Activated naive CD4-positive, alpha-beta T cell treated with anti-CD3 and anti-CD28 coated beads for 36 hours (primary cell): ENCODE measurements at places on chromosomes 7 and 10. TPM values are rescaled to one million over a fixed set of nuclear protein-coding genes. Genes with fewer than 3 reads are reported as not detected.
A peak's percentile ranks its signal among the peaks of the same experiment; 100 is the strongest.

The NPY gene
- total RNA-seq: not detected

The ATRNL1 gene
- total RNA-seq: not detected

The ZNF786 gene
- total RNA-seq: 2.1 TPM

The ATOH7 gene
- not detected for total RNA-seq

The NXPH1 gene
- total RNA-seq: not detected

The SEMA3C gene
- not detected for total RNA-seq

The GIMAP8 gene
- 9.1 TPM for total RNA-seq

The RSU1 gene
- 45.1 TPM for total RNA-seq

The ZPBP gene
- not detected for total RNA-seq

The CYP26C1 gene
- total RNA-seq: not detected

The AOC1 gene
- not detected for total RNA-seq

The CD36 gene
- total RNA-seq: not detected

The TMEM270 gene
- not detected for total RNA-seq

The IRF5 gene
- total RNA-seq: 1.4 TPM

GRCh38 chr7:156609010-156609877 is 31.3 kb upstream of the RNF32 start:
- no peak overlapping the region for H3K27ac ChIP-seq
- no peaks in the 10 kb centered on the region for H3K36me3 ChIP-seq
- no peak overlapping the region for H3K4me3 ChIP-seq

DNA sequence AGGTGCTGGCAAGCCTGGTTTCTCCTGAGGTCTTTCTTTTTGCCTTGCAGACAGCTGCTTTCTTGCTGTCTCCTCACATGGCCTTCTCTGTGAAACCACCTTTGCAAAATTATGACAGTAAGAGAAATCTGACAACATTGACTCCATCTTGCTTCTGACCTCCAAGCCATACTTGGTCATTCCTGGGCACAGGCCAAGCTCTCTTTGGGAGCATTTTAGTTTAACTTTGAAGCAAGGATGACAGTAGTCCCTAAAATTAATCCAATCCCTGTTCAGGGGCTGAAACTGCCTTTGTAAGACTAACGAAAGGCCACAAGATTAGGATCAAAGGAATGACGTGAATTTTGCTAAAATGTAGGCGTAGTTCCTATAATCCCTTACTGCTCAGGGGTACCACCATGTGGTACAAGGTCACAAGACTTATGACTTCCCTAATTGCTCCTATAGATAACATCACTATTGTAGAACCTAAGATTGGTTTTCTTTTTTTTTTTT is 25.1 kb upstream of the NRBF2 start:
- no peaks in the 10 kb centered on the region for H3K36me3 ChIP-seq
- H3K4me1 ChIP-seq: no peaks in the 10 kb centered on the region
- no peak overlapping the region for H3K4me3 ChIP-seq

DNA sequence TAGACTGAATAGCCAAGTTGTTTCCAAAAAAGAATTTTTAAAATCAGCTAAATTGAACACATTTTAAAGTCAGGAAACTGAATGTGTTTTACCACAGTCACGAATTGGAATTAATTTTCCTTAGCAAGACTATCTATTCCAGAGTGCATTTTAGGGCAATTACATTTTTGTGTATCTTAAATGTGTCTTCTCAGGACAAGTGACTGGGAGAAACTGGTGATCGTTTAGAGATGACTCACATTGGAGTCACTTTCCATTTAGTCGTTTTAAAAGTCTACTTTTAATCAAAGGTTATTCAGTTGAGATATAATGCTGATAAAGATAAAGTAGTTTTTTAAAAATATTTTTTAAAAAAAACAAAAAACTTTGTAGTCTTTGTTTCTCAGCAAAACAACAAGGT is 191.7 kb upstream of the SLC26A5 start:
- H3K36me3 ChIP-seq: no peaks in the 10 kb centered on the region
- no peak overlapping the region for H3K4me3 ChIP-seq
- no peak for DNase-seq

- H3K27me3 ChIP-seq: peaks cover 14% of the 10 kb centered on the region
- DNase-seq: no peak
- no peaks in the 10 kb centered on the region for H3K36me3 ChIP-seq
- H3K4me3 ChIP-seq: no peak overlapping the region
- peaks cover 3% of the 10 kb centered on the region for H3K4me1 ChIP-seq
These were observed 4.0 kb downstream of the MUC17 start for GRCh38 chr7:101023839-101024238.

DNA sequence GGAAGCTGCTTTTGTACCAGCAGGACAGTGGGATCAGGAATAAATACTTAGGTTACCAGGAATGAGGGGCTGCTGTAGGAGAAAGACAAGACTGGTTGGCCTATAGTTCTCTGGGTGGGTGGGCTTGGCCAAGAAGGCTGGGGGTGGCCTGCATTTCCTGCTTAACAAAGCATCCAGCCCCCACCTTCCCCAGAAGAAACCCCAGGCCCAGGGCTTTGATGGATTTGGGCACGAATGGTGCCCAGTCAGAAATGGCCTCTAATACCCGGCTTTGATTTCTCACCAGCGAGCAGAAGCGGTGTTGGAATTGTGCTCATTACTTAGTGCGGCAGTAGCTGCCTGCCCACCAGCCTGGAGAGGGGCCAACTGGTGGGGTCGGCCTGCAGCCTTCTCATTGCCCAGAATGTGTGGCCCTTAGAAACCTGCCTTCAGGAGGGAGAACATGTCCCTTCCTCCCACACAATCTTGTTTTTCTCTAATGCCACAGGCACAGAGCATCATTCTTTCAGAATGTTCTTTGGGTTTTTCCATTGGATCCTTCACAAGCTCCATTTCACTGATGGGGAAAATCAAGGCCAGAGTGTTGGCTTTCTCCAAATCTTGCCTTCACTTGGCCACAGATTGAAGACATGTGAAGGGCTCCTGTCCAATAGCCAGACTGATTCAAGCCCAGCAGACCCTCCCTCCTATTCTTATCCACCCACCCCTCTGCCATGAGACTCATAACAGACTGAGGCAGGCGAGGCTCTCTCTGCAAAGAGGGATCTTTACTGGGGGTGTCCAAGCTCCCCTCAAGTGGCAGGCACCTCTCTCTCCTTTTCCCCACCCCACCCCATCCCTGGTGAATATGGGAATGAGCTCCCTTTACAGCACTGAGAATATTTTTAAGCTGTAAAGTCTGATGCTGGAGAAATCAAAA is 2.5 kb downstream of the UNC5B start:
- no peak for DNase-seq
- H3K27me3 ChIP-seq: peaks cover 65% of the 10 kb centered on the region
- peaks cover 12% of the 10 kb centered on the region for H3K4me1 ChIP-seq
- no peak overlapping the region for H3K27ac ChIP-seq

DNA sequence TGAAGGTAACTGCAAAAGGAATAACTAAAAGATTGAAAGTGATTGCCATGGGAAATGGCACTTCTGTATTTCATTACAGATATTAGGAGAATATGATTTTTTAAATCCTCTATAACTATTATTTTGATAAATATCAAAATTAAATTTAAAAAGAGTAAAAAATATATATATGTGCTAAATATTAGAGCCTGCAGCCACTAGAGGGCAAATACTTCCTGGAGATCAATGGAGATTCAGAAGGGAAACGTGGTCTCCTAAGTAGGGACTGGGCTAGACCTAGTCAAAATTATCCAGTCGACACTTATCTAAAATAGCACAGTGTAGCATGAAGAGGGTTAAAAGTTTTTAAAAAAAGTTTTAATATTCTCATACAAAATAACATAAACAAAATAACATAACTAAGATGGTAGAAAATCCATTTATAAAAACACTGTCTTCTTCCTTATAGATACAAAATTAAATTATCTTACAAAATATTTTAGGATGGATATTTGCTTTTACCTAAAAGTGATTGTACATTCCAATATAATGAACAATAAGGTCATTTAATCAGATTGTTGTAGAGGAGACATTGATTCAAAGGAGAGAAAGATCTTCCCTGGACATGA is 434.3 kb downstream of the MDFIC start:
- no peak overlapping the region for H3K4me3 ChIP-seq
- H3K27ac ChIP-seq: no peak overlapping the region
- no peak for DNase-seq
- peaks cover 2% of the 10 kb centered on the region for H3K4me1 ChIP-seq

DNA sequence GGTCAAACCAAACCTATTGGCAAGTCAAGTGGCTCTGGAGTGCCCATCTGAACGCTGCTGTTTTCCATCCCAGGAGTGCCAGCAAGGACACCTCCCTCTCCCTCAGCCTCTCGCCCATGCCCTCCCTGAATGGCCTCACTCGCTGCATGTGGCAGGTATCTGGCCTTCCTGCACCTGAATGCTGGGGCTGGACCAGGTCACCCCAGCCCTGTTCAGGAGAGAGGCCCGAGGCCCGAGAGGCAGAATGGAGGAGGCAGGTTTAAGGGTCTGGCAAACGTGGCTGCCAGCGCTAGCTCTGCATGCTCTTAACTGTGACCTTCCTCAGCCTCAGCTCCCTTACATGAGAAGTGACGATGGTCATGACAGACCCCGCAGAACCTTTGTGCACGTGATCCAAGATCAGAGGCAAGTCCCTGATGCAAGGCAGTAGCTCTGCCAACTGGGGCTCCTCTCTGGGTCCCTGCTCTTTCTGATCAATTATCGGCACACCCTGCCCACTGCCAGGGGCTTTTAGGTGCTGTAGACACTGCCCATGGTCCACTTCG is 295.7 kb upstream of the ZMIZ1 start:
- no peaks in the 10 kb centered on the region for H3K4me1 ChIP-seq
- H3K27ac ChIP-seq: no peak overlapping the region
- DNase-seq: no peak

GRCh38 chr10:48803801-48804584 is 119.3 kb downstream of the WDFY4 start:
- DNase-seq: no peak
- H3K36me3 ChIP-seq: peaks cover 5% of the 10 kb centered on the region
- H3K4me1 ChIP-seq: peaks cover 77% of the 10 kb centered on the region
- H3K27ac ChIP-seq: no peak overlapping the region

DNA sequence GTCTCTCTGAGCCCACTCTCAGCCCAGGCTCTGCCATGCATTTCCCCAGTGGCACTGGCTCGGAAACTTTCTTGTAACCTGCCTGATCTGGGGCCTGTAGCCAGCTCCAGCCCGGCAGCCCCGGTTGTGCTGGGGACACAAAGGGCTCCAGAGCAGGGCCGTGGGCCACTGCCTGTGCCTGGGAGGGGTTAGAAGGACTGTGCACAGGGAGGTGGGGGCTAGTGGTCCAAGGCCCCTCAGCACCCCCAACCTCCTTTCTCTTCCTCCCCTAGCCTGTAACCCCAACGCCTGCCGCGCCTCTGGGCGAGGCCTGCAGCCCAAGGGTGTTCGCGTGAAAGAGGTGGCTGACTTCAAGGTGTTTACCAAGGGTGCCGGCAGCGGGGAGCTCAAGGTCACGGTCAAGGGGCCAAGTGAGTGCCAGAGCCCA is 9.6 kb downstream of the FLNC start:
- no peak for DNase-seq
- no peaks in the 10 kb centered on the region for H3K27me3 ChIP-seq
- H3K4me1 ChIP-seq: peaks cover 3% of the 10 kb centered on the region
- H3K27ac ChIP-seq: no peak overlapping the region
- H3K4me3 ChIP-seq: no peak overlapping the region
- no peaks in the 10 kb centered on the region for H3K36me3 ChIP-seq

DNA sequence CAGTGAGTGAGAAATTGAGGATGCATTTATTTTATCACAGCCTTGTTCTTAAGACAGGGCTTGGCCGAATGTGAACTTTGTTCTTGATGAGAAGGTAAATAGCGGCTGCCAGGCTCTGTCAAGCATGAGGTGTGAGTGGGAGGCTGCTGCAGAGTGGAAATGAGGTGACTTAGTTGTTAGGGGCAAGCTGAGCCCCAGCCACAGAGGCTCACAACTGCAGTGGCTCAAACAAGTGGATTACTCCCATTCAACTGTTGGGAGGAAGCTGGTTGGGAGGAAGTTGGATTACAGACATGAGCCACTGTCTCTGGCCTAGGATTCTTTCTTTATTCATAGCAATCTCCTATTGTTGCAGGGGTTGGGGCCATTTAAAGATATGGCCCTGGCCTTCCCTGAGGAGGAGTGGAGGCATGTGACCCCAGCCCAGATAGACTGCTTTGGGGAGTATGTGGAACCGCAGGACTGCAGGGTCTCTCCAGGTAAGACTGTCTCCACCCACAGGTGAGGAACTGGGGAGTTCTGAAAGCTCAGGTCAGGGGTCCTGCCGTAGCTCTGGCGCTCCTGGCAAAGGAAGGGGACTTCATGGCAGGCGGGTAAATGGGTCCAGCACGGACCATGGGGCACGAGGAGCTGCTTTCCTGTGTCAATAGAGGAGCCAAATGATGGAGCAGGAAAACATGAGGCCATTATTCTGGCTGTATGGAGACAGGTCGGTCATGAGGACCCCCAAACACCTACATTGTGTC is 7.1 kb downstream of the ZSCAN25 start:
- H3K4me1 ChIP-seq: peaks cover 62% of the 10 kb centered on the region
- peaks cover 79% of the 10 kb centered on the region for H3K36me3 ChIP-seq
- H3K4me3 ChIP-seq: peak overlapping the region; percentile 91
- no peaks in the 10 kb centered on the region for H3K27me3 ChIP-seq
- peak; percentile 67 for DNase-seq
